Fibroblast of skin of left biceps (primary cell): ENCODE measurements at places on chromosomes 5 and 9.
A peak's percentile ranks its signal among the peaks of the same experiment; 100 is the strongest.

DNA sequence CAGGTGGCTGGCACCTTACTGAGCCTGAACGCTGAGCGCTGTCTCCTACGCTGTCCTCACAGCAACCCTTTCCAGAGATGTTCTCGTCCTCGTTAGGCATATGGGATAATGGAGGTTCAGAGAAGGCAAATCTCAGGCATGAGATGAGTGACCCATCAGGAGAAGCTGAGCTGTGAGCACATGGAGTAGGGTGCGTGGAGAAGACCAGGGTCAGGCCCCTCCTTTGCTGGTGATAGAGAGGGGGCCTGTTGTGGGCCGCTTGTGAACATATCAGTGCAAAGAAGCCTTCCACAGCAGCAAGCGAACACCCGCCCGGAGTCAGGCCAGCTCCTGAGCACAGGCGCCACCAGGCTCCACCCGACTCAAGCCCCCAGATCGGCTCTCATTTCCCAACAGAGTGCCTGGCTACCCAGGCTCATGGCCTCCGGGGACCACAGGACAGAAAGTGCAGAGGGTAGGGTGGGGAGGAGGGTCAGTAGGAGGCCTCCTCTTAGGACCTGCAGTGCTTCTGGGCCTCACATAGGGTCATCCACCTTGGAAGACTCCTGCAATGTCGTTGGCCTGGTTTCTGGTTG is 15.0 kb upstream of the TIFAB start:
- no peak for DNase-seq

GRCh38 chr9:81244631-81245030 is 444.7 kb downstream of the TLE1 start:
- DNase-seq = no peak

DNA sequence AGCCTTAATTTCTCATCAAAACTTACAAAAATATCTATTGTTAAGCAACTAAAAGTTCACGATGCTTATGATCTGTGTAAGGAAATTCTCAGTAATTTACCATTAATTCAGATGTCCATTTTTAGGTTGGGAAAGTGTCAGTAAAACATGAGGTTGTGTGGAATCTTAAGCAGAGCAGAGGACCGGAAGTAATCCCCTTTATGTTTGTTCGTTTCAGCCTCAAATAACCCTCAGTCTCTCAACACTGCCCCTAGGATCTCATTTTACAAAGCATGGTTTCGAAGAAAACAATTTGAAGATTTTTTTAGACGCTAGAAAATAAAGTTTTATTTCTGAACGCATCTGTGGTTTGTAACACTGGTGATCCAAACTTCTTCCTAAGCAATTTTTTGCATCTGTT is 504.2 kb downstream of the MAT2B start:
- no peak for DNase-seq

DNA sequence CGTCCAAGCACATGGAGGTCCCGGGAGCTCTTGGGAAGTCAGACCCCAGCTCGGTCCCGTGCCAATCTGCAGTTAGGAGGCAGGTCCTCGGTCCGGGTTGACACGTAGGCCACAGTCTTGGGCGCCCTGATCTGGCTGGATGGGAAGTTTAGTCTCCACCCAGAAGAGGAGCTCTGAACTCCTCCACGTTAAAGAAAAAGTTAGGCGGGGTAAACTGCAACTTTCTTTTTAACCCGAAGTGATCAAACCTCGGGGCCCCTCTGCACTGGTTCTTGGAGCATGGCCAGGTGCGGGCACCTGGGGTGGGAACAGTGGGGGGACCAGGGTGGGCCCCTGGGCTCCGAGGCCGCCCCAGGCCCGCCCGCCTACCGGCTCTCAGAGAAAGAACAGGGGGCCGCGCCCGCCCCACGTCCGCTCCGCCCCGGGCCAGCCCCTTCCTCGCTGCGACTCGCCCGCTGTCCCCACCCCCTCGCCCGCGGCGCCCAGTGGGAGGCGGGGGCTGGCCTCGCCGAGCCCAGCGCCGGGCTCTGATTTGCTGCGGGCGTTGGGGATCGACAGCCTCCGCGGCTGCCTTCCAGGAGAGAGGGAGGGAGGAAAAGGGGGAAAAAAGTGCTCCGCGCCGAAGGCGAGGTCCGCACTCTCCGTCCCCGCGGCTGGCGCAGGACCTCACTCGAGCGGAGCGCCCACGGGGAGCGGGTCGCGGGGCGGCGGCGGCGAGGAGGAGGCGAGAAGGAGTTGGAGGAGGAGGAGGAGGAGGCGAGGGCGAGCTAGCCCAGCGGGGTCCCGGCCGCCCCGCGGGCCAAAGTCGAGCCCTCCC is at the start of gene COL5A1:
Gene COL5A1 (plus strand): TSS at position 631 of the 817 bp plus-strand sequence. CDS start 385 bp downstream, outside the sequence.
- DNase-seq = peak; percentile 87

- no peak for DNase-seq
Measured at GRCh38 chr9:8706531-8706930, 907.0 kb upstream of the DMAC1 start.
